ENCODE measurements at places on chromosomes 2 and 18.

DNA sequence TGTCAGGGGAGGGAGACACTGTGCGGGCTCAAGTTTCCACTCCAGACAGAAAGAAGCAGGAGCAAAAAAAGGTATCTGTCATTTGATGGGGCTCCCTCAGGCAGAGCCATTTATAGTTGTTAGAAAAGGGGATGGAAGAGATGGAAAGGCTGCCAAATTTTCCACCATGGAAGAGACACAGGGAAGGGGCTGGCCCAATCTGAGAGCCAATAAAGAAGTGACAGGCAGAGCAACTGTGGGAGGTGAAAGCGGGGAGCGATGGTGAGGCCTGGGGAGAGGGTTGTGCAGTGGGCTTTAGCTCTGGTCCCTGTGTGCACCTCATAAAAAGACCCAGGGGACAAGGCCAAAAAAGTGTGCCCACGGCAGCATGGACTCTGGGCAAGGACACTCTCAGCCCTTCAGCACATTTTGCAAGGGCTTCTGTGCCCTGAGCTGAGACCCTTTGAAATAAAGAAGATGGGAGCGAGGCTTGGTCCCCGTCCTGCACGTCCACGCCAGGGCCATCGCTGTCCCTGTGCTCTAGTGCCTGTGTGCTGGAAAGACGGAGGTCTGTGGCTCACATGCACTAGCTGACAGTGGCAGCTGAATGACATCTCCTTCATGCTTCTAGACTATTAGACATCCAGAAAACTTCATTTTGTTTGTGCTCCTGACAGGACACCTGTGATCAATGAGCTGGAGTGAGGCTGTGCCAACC, 456.7 kb upstream of the HS6ST1 start:
- no peak for DNase-seq

DNA sequence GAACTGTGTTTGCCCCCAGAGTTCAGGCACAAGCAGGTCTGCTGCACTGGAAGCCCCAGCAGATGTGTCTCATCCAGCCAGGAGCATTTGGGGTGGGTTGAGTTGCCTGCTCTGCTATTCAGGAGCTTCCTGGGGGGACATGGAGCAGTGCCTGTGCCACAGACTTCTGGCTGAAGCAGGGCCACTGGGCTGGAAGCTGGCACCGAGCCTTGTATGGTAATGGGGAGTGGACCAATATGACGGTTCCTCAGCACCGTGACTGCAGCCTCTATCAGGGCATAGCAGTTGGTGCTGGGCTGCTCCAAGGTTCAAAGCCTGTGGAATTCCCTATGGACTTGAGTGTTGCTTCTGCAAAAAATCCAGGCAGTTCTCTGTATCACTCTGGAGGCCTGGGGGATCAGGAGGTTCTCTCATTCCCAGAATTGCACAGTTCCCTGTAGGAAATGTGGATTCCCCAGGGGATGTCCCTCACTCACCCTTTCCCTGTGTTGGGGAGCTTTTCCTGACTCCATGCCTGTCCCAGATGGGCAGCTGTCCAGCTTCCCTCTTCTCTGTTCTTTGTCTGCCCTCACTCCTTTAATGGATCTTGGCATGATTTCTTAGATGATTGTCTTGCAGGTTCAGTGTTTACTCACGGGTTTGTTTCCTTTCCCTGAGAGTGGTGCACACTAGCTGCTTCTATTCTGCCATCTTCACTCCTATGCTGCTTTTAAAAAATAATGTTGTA, 37.2 kb upstream of the THSD7B start:
- no peak for DNase-seq

GRCh38 chr2:59932341-59932740, 621.1 kb downstream of the BCL11A start:
- DNase-seq, result no peak

DNA sequence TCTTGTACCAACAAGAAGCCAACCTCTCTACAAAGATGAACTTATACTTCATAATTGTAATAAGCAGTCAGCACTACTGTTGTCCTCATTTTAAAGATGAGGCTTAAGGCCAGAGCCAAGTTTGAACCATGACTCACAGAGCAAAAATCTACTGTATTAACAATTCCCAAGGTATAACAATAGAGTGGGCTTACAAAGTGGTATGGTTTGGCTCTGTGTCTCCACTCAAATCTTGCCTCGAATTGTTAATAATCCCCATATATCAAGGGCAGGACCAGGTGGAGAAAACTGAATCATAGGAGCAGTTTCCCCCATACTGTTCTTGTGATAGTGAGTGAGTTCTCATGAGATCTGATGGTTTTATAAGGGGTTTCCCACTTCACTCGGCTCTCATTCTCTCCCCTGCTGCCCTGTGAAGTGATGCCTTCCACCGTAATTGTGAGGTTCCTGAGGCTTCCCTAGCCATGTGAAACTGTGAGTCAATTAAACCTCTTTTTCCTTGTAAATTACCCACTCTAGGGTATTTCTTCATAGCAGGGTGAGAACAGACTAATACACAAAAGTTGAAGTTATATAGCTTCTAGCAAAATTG, 19.5 kb downstream of the MRPL44 start:
- no peak for DNase-seq

GRCh38 chr18:8982416-8983183, 119.9 kb upstream of the NDUFV2 start:
- peak; percentile 48 for DNase-seq

GRCh38 chr2:8876628-8877027, 39.2 kb upstream of the KIDINS220 start:
- DNase-seq, result no peak

- DNase-seq, result no peak
These were observed 18.0 kb downstream of the SPEG start for GRCh38 chr2:219452361-219453317.

- no peak for DNase-seq
These were observed 175.1 kb downstream of the GULP1 start for GRCh38 chr2:188466761-188467160.

- no peak for DNase-seq
These were observed 11.8 kb downstream of the PMAIP1 start for GRCh38 chr18:59911600-59911999.

DNA sequence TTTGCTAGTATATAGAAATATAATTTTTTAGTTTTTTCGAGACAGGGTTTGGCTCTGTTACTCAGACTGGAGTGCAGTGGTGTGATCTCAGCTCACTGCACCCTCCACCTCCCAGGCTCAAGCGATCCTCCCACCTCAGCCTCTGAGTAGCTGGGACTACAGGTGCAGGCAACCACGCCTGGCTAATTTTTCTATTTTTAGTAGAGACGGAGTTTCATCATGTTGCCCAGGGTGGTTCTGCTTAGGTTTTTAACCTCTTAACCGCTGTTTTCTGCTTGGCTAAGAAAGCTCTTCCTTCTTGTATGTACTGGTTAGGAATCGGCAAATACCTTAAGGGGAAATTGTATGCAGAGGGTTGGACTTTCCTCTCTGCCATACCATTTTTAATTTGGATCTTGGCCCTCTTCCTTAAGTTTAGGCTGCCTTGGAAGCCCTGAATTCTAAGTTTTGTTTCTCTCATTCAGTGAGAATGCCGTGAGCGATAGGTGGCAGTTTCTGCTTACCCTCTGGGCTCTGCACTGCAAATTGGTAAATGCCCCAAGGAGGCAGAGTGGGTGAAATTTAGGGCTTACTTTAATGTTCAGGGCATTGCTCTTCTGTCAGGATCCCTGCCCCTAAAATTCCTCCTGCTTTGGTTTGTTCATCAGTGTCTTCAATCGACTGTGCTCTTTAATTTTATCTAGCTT, 32.3 kb downstream of the EML6 start:
- DNase-seq, result no peak

- DNase-seq, result no peak
These were observed 26.8 kb downstream of the B3GNT2 start for GRCh38 chr2:62222674-62223073.

GRCh38 chr2:16129716-16130540, 189.6 kb downstream of the MYCN start:
- DNase-seq, result no peak

DNA sequence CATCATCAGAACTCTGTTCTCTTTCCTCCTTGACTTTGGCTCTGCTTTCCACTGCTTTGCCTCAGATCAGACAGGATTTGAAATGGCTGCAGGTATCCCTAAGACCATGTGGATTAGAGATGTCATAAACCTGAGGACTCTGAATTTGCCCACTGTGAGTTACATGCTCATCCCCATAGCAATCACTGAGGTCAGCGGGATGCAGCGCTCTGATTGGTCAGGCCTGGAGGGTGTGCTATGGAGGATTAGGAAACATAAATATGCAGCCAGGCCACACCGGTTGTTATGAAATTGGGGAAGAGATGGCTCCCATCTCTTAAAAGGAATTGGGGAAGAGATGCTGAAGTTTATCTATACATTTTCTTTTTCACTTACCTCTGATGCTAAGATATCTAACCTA, 73.7 kb upstream of the DNAJC10 start:
- DNase-seq, result no peak

DNA sequence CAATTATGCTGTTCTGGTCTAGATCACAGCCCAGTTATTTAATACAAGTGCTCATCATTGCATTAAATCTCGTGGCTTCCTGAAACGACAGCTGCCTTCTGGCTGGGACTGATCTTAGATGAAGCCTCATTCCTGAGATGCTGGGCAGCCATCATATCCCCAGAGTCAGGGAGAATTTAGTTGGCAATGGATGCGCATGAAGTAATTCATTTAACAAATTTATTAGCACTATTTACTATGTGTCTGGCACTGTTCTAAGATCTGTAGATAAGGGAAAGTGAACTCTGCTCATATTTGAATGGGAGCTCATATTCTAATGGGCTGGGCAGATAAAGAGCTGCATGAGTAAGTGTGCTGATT, 244.7 kb downstream of the KCNS3 start:
- no peak for DNase-seq

- DNase-seq, result no peak
These were observed 207.4 kb upstream of the NRP2 start for GRCh38 chr2:205474741-205475415.

- DNase-seq, result no peak
These were observed 234.4 kb downstream of the TRIB2 start for GRCh38 chr2:12950957-12951656.

DNA sequence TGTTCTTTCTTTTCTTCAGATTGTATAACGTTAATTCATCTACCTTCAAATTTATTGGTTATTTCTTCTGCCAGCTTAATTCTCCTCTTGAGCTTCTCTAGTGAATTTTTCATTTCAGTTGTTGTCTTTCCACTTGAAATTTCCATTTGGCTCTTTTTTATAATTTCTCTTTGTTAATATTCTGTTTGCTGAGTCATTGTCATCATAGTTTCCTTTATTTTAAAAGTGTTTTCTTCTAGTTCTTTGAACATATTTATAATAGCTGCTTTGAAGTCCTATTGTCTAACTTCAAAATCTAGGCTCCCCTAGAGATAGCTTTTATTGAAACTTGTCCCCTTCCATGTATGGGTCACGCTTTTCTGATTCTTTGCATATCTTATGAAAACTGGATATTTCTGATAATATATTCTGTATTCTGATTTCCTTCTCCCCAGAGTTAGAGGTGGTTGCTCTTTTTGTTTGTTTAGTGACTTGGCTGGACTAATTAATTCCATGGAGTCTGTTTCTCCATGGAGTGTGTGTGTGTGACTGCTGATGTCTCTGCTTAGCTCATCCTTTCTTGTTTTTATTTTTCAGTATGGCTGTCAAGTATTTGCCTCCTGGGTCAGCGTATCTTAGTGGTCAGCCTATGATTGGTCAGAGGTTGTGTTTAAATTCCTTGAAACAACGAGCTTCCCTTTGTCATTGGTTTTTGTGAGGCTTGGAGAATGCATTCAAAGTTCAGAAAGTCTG, 47.6 kb downstream of the DIS3L2 start:
- DNase-seq, result no peak

DNA sequence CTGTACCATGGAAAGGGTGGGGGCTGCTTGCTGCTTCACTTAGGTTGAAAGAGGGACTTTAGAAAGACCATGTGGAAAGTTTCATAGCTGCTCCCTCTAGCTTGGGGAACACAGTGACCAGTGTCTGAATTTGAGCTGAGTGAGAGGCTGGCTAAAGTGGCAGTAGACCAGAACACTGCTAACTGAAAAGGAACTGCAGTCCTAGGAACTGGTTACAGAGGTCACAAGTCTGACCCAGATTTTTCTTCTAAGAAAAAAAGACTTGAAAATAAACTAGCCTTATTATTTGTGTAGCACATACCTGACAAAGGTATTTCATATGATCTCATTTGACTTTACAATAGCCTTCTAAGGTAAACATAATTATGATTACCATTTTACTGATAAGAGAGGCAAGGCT, 153.6 kb downstream of the FSHR start:
- DNase-seq, result no peak

DNA sequence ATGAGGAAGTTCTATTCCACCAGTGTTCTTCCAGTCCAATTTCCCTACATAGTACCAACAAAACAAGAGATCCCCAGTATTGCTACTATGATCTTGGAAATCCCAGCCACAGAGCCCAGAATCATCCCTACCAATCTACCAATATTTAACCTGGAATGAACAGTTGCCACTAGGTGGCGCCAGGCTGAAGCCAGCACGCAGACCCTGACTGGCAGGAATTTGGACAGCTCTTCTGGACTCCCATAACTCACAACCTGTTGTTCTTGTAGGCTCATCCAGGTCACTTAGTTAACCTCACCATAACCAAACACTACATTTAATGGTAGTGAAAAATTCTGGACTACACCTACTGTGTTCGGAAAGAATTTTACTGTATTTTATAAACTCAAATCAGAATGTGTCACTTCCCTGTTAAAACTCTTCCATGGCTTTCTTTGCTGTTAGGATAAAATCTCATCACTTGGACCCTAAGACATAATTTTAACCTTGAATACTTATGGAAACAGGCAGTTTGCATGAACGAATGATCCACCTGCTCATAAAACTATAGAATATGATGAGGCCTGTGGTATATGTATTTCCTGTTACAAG, 59.8 kb upstream of the SLC38A11 start:
- peak; percentile 28 for DNase-seq

GRCh38 chr2:181563101-181563692, 93.7 kb downstream of the CERKL start:
- DNase-seq, result no peak

DNA sequence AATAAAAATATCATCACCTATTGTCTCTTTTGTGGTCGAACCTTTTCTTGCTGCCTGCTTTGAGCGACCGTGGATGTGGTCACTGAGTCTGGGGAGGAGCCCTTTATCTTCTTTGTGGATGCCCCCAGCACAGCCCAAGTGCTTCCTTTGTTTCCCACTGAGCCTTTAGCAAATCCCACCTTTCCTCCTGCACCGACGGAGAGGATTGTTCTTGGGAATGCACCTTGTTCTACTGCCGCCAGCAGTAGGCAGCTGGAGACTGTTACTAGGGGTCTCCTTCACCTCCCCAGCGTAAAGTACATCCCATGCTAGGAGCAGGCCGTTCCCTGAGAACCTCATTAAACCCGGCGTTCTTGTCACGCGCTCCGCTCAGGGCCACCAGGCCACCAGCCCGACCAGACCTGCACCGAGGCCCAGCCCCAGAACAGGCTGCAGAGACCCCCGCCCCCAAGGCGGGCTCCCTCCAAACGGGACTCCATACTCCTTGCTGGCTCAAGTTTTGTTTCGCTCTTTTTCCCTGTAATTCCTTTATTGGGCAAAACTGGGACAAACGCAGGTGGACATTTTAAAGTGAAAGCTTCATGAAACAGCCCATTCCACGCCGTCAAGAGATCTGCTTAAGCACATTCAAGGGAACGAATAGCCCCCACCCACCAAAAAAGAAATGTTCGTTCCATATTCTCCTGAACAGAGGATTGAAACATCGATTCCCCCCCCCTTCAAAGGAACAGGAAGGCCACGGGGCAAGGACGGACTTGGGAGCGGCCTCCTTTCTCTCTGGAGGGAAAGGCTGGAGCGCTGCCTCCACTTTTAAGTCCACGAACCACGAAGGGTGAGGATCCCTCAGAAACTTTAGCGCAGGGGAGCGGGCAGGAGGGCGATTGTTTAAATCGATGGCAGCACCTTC, 1.1 kb upstream of the MAT2A start:
- peak; percentile 84 for DNase-seq
